Cerebellar nuclear complex (tissue), 1 donor: ENCODE measurements at places on chromosomes 16 and 17.

DNA sequence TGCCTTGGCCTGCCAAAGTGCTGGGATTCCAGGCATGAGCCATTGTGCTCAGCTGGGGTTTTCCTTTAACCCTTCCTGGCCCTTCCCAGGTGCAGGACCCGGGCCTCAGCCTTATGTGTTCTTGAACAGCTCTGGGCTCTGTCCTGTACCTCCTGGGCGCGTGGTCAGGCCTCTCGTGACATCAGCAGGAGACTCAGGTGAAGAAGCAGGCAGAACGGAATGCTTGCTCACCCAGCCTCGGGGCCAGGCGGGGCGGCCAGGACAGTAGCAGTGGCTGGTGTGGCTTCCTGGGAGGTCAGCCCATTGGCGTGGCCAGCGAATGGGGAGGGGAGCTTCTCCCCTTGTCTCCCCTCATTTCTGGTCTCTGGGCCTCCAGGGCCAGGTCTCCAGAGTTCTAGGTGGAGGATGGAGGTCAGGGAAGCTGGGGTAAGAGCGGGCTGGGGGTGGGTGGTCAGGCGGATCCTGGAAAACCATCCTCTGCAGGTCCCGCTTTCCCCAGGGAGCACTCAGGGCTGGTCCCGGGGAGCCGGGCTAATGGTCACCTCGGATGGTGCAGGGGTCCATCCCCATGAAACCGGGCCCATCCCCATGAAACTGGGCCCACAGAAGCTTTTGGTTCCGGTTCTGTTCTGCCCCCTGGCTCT is 281.5 kb downstream of the SEC14L1 start:
- DNase-seq: no peak

DNA sequence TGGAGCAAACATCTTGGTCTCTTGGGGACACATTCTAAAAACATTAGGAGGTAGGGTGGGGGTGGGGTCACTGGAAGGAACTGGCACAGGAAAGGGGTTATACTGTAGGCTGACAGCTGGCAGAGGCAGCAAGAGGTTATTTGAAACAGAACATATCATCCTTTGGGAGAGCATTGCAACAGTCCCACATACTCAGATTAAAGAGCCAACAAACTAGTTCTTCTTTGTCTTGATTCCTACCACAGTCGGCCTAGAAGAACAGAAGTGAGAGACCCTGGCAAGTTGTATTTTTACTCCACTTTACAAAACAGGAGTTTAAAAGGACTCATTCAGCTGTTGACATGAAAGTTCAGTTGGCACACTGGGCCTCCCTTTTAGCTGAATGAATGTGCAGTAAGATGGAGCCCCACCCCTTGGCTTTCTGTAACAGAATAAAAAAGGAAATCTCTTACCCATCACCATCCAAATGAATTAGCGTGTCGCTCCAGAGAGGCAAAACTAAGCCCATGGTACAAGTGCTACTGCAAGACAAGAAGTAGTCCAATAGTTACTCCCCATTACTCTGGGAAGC is 54.6 kb upstream of the CORO6 start:
- no peak for DNase-seq

DNA sequence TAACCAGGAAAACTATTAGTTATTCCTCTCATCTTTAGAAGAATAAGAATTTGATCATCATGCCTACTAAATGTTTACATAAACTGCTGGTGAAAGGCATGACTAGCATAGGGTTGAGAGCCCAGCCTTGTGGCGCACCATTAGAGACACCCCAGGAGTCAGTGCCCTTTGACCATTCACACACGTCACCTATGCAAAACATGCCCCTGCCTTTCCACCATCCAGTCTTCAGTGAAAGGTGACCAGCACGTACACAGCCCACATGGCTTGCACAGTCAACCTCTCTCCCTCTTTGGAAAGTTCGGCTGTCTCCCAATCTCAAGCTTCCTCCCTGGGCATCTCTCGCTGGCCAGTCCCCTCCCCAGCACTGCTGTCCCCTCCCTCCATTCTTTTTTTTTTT is 150.3 kb downstream of the ENGASE start:
- no peak for DNase-seq

- DNase-seq: no peak
Measured at GRCh38 chr16:87471278-87472141, 21.3 kb downstream of the ZCCHC14 start.

GRCh38 chr17:50735287-50735686 is 15.9 kb downstream of the LUC7L3 start:
- no peak for DNase-seq

GRCh38 chr17:14318109-14318917 is 17.4 kb downstream of the HS3ST3B1 start:
- DNase-seq: no peak

DNA sequence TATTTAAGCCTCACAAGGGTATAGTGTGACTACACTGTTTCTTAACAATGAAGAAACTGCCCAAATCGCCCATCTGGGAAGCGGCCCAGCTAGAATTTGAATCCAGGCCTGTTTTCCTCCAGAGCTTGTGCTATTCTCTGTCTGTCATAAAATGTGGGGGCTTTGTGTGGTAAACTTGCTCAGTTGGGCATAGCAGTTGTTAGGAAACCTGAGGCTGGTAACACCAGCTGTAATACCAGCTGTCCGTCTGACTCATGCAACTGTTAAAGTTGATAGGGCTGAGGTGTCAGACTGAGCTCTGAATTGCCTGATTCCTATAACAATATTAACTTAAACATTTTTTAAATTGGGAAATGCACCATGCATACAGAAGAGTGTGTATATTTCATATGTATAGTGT is 9.3 kb downstream of the NOD2 start:
- no peak for DNase-seq

GRCh38 chr17:62105861-62106260 is 40.8 kb upstream of the MED13 start:
- no peak for DNase-seq

- DNase-seq: no peak
Measured at GRCh38 chr16:15672514-15673167, 22.6 kb downstream of the NDE1 start.
